ENCODE measurements at places on chromosomes 5 and 9. TPM values are rescaled to one million over a fixed set of nuclear protein-coding genes. Genes with fewer than 3 reads are reported as not detected.

GRCh38 chr9:78620303-78620702 is 323.4 kb downstream of the PSAT1 start:
- DNase-seq = no peak

DNA sequence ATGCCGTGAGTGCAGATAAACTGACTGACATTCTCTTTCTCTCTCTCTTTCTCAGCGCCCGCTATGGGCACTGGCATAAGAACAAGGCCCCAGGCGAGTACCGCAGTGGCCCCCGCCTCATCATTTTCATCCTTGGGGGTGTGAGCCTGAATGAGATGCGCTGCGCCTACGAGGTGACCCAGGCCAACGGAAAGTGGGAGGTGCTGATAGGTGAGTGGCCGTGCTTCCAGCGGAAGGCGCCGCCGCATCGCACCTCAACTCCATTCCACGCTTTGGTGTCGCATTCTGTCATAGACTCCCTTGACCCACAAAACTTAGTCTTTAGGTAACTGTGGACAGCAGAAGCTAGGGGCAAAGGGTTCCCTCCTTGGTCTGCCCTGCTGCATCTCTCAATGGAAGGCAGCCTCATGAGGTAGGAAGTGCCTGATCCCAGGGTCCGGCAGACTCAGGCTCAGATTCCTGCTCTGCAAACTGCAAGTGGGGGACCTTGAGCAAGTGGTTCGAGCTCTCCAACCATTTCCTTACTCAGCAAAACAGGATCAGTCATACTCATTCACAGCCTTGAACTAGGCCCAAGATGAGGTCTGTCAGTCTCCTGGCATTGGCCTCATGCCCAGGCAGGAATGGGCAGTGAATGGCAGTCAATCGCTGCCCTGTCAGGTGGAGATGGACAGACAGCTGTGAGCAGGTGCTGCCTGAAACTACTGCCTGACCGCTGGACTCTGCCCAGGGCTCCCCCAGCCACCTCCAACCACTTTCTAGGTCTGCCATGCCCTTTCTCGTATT is 24.2 kb upstream of the CFAP157 start:
- no peak for DNase-seq

TUSC1 gene
- total RNA-seq = 3.2 TPM

DNA sequence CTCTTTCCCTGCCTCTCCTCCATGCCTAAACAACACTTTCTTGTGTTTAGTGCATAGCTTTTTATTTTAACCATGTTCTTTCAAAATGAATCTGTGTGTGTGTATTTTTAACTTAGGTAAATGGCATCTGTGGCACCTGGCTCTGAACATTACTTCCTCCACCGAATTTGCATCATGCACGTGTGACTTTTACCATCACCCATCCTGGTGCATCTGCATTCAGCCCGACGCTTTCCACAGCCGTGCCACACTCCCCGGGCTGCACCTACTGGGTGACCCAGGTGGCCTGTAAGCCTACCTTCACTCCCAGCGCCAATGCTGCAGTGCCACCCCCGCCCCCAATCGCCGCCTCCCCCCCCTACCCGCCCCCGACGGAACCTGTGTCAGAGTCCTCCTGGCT is 12.7 kb upstream of the FCN1 start:
- DNase-seq = no peak

DNA sequence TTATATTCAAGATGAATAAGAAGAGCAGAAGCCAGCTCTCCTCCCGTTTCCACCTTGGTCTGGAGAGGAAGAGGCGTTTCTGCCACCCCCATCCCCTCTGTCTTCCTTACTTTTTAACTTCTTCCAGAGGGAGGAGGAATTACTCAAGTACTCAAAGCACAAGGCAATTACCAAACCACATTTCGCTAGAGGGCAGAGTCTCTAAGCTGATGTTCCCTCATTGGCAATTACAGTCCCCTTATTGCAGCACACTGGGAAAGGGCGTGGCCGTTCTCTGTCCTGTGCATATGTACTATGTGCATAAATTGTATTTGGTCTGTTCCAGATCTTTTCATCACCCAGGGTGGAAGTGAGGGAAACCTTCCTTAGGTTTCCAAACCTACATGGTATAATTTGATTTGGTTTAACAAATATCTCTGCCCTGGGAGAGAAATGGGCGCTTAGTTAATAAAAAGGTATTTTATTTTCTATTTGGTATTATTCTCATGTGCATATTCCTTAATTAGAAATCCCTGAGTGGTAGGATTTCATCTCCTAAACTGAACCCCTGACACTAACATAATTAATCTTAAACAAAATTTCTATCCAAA is 29.8 kb upstream of the ALDOB start:
- peak; percentile 60 for DNase-seq

RASA1 gene
- 60.9 TPM for total RNA-seq

DNA sequence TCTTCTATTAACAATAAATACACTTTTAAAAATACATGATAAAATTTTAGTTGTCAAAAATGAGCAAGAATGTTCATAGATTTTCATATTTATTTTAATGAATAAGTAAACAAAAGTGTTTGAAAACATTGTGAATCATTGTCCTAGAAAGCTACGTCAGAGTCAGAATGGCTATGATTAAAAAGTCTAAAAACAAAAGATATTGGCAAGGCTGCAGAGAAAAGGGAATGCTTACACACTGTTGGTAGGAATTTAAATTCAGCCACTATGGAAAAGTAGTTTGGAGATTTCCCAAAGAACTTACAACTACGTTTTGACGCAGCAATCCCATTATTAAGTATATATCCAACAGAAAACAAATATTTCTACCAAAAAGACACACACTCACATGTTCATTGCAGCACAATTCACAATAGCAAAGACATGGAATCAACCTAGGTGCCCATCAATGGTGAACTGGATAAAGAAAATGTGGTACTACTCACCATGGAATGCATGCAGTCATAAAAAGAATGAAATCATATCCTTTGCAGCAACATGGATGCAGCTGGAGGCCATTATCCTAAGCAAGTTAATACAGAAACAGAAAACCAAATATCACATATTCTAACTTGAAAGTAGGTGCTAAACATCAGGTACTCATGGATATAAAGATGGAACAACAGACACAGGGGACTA is 49.2 kb upstream of the FBXL17 start:
- DNase-seq = no peak

ANKRD34B gene
- total RNA-seq = 0.77 TPM

DBH gene
- total RNA-seq = not detected

DNA sequence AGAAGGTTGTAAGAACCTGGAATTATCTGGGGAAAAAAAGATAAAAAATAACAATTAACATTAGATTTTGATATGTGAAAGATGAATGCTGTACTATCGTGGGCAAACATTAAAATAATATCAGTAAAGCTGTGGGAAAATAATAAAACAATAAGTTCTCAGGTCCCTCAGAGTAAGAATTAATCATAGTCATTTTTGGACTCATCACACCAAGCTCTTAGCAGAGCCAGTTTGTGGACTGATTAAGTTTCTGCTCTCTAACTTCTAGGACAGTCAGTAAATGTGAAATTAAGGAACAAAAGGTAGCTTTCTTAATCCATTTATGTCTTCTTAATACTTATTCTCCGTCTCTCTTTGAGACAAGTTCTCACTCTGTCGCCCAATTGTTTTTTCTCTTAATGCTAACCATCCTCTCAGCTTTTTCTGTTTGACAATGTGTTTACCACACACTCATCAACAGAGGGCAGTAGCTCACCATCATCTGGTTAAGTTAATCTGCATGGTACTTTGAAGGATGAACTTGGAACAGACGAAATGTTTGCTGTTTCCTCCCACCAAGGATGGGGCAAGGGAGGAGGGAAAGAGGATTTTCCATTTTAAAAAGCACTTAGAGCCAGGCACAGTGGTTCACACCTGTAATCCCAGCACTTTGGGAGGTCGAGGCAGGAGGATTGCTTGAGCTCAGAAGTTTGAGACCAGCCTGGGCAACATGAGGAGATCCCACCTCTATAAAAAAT is 5.3 kb upstream of the ACO1 start:
- peak; percentile 80 for DNase-seq

HAPLN1 gene
- 2.3 TPM for total RNA-seq

SLC25A2 gene
- total RNA-seq = 0.22 TPM

- DNase-seq = no peak
Observed at GRCh38 chr9:84519413-84519812, 150.1 kb upstream of the NTRK2 start.

GRCh38 chr9:34783951-34784487 is 74.1 kb upstream of the CCL21 start:
- DNase-seq = no peak

DNA sequence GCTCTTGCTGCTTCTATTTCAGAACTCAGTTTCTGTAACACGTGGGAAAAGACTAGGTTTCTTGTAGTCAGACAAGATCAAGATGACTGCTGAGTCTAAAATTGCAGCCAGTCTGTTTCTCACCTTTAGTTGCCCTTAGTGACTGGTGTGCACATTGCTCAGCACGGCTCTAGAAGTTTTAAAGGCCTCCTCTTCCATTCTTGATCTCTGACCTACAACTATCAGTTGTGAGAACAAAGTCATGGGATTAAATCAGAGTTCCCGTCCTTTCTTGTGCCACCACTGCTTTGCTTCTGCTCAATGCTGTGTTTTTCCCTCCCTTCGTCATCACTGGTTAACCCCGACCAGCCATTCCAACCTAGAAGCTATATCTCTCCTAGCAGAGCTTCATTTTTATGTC is 52.8 kb downstream of the GDA start:
- DNase-seq = no peak

SH3PXD2B gene
- total RNA-seq = 46.3 TPM

BHMT2 gene
- total RNA-seq = not detected

SPAAR gene
- not detected for total RNA-seq

DNA sequence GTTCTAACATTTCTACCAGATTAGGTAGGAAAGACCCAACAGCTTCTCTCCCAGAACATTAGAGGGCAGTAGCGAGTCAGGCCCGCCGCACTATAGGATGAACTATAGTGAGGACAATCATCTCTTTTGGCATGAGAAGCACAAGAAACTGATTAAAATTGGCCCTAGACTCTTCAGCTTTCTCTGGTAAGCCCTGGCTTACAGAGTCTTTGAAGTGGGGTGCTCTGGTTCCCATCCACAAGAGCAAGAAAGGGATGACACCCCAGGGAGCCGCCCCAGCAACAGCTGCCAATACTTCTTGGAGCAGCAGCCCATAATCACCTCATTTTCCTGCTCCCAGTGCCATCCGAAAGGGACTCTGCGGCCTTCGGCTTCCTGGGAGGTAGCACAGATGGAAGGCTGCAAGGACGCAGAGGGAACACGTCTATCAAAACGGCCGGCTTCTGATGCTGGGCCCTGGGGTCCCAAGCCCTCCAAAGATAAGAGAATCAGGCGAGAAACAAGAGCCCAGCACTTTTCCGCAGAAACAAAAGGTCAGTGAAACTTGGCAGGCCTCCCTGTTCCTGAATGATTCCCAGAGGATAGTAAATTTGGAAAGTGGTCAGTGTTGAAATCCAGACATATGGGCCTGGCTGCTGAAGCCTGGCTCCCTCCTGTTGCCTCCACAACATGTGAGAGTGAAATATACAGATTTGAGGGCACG is 69.3 kb downstream of the HSD17B3 start:
- DNase-seq = peak; percentile 60

SLC46A2 gene
- total RNA-seq = not detected

GRCh38 chr5:37754976-37755375 is 84.9 kb downstream of the GDNF start:
- DNase-seq = no peak

PCDHGA9 gene
- total RNA-seq = 2.2 TPM

SH3GL2 gene
- 1.2 TPM for total RNA-seq

DNA sequence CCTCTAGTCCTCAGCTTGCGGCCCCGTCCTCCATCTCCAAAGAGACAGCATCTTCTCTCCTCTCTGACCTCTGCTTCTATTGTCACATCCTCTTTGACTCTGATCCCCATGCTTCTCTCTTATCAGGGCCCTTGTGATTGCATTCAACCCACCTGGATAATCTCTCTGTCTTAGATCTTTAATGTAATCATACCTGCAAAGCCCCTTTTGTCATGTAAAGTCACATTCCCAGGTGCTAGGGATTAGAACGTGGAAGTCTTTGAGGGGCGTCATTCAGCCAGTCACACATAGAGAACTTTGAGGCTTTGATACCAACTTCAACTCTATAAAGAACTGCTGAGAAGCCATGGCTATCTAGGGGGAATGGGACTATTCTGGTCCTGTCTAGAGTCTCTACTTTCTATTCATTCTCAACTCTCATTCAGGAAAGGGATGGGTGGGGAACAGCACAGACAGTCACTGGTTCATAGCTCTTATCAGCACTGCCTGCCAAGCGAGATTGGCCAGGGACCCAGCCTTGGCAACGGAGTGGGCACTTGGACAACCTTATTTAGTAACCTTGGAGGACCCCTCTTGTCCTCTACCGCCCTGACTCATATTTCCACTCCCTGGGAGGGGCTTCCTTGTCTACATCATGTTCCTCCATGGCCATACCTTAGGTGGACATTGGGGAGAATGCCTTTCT is 29.0 kb downstream of the TAS2R1 start:
- DNase-seq = no peak

GRCh38 chr5:159003045-159004030 is 96.4 kb downstream of the EBF1 start:
- no peak for DNase-seq

DNA sequence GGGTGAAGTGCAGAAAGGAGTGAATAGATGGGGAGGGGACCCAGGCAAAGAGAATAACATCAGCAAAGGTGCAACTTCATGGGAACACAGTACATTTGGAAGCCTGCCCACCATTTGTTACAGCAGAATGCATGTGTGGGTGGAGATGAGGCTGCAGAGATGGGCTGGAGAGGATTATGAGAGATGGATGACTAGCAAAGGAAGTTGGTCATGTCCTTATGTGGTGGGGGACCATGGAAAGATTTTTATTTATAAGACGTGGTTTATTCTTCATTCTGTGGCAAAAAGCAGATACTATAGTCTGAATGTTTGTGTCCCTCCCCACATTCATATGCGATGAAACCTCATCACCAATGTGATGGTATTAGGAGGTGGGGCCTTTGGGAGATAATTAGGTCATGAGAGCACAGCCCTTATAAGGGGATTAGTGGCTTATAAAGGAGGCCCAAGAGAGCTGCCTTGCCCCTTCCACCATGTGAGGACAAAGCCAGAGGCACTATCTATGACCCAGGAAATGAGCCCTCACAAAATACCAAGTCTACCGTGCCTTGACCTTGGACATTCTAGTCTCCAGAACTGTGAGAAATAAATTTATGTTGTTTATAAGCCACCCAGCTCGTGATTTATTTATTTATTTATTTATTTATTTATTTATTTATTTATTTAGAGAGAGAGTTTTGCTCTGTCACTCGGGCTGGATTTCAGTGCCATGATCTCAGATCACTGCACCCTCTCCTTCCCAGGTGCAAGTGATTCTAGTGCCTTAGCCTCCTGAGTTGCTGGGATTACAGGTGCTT is 483.7 kb downstream of the RAB3C start:
- DNase-seq = no peak

CEL gene
- 2.2 TPM for total RNA-seq

TLE1 gene
- 54.7 TPM for total RNA-seq

SNCB gene
- total RNA-seq = 1.1 TPM

GPR151 gene
- not detected for total RNA-seq

DNA sequence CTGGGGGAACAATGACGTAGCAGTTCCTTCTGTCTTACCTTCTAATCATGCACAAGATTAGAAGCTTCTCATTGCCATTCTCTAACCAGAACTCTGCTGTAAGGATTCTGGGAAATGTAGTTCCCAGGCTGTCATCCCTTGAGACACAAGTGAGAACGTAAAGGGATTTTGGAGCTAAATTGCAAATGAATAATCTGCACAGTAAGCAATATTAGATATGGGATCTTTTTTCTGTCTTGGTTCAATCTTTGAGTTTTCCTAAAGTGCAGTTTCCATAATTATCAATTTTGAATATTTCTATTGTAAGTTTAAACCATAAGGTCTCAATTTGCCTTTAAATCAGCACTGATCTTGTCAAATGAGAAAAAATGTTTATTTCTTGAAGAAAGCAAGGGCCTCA is 189.7 kb upstream of the PLPPR1 start:
- DNase-seq = no peak

FBLL1 gene
- 0.34 TPM for total RNA-seq

PDLIM7 gene
- 208 TPM for total RNA-seq
